ENCODE measurements at places on chromosomes 2 and 18. TPM values are rescaled to one million over a fixed set of nuclear protein-coding genes. Genes with fewer than 3 reads are reported as not detected.
A peak's percentile ranks its signal among the peaks of the same experiment; 100 is the strongest.

DNA sequence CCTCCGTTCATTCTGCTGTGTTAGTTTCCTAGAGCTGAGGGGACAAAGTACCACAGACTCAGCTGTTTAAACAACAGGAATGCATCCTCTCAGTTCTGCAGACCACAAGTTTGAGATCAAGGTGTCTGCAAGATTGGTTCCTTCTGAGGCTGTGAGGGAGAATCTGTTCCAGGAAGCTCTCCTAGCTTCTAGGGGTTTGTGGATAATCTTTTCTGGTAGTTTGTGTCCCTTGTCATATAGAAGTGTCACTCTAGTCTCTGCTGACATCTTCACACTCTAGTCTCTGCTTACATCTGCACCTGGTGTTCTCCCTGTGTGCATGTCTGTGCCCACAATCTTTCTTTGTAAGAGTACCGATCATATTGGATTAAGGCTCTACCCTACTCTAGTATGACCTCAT lies 581.8 kb downstream of the RNF144A start:
- no peak for DNase-seq

Gene SLC14A1
- polyA plus RNA-seq = not detected

DNA sequence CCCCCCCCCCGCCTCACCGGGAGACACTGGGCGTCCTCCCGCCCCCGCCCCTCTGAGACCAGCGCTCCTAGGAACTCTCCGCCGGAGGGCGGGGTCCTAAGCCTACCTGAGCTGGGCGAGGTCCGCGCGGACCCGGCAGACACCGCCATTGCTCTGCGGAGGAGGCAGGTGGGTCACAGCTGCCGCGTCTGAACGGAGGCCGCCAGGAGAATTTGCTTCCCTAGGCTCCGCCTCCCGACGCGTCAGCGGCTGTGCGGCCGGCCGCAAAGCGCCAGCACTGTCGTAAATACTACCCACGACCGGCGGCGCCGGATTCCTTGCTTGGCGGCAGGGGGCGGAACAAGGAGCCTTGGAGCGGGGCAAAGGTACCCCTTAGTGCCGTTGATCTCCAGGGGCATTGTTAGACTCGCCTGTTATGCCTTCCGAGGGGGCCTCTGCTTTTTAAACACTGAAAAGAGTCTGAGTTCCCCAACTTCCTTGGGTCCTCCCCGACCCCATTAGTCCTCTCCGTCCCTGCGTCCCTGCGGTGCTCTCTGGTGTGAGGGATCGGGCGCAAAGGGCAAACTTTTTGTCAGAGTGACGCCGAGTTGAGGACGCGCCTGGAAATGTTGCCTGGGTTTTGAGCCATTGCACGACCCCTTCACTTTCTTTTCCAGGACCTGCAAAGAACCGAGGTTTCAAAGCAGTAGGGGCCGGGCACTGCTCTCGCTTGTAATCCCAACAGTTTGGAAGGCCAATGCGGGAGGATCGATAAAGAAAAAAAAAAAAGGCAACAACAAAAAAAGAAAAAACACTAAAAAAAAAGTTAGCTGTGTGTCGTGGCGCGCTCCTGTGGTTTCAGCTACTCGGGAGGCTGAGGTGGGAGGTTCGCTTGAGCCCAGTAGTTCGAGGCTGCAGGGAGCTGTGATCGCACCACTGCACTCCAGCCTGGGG lies at the start of gene GGCX:
Gene GGCX (minus strand): TSS at position 214 of the 933 bp plus-strand sequence. CDS start 65 bp downstream, at position 149.
- DNase-seq = peak; percentile 73

- DNase-seq = no peak
Measured at GRCh38 chr2:207558079-207558491, 28.3 kb downstream of the CREB1 start.

DNA sequence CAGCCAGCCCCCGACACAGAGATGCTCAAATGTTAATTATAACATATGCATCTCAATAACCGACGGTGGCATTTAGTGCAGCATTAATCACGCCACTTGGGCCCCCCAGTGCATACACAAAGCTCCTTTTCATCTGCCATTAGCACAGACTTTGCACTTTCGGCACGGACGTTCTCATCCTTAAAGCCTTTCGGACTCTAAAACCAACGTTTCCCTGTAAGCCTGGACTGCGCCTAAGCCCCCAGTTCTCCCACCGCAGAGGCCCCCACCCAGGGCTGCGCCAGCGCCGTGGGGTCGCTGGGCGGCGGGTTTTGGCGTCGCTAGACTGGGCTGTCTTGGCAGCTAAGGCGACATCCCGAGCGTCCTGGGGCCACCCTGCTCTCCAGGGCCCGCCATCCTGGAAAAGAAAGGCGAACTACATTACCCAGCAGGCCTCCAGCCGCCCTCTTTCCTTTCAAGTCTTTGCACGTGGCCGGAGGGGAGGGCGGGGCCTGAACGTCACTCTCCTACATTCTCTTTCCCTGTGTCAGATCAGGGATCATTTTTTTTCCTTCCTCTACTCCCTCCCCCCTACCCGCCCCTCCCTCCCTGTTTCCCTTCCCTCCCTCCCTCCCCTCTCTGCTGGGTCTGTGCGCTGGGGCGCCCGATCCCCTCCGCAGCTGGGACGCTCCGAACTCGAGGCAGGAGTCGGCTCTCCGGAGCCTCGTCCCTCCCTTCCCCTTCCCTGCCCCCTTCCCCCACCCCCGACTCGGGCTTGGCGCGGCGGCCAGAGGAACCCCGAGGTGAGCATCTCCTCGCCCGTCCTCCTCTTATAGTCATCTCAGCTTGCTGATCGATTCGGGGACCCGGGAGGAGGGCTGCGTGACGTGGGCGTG lies at the start of gene CTIF:
Gene CTIF (plus strand): TSS at position 501 of the 875 bp plus-strand sequence. CDS start 80,535 bp downstream, outside the sequence.
- peak; percentile 12 for DNase-seq

Gene SF3B6
- 406 TPM for polyA plus RNA-seq

DNA sequence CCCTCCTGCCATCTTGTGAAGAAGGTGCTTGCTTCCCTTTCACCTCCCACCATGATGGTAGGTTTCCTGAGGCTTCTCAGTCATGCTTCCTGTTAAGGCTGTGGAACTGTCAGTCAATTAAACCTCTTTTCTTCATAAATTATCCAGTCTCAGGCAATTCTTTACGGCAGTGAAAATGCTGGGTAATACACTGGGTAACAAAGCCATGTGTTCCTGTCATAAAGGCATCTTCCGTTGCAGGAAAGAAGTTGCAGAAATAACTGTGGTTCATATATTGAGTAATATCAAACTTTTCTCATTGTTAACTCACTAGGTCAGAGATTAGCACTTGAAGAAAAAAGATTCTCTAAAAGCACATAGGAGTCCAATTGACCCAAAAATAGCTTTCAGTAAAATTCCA lies 163.9 kb upstream of the HNMT start:
- no peak for DNase-seq

- DNase-seq = no peak
Measured at GRCh38 chr2:239056611-239057010, 208.7 kb downstream of the TWIST2 start.

- DNase-seq = no peak
Measured at GRCh38 chr2:217661378-217661777, 341.4 kb downstream of the TNS1 start.

GRCh38 chr18:48123324-48123723 lies 192.9 kb upstream of the SMAD2 start:
- DNase-seq = no peak

GRCh38 chr2:47336259-47337238 lies 66.4 kb upstream of the MSH2 start:
- peak; percentile 55 for DNase-seq

- no peak for DNase-seq
Measured at GRCh38 chr2:198135481-198135934, 331.1 kb downstream of the PLCL1 start.

Gene DTYMK
- 217 TPM for polyA plus RNA-seq

GRCh38 chr2:45330637-45331409 lies 280.2 kb downstream of the SRBD1 start:
- no peak for DNase-seq

GRCh38 chr18:76847916-76848315 lies 25.6 kb downstream of the ZNF236 start:
- DNase-seq = no peak

Gene ZDBF2
- 2.7 TPM for polyA plus RNA-seq

GRCh38 chr18:8756571-8756970 lies 51.2 kb downstream of the MTCL1 start:
- DNase-seq = no peak

DNA sequence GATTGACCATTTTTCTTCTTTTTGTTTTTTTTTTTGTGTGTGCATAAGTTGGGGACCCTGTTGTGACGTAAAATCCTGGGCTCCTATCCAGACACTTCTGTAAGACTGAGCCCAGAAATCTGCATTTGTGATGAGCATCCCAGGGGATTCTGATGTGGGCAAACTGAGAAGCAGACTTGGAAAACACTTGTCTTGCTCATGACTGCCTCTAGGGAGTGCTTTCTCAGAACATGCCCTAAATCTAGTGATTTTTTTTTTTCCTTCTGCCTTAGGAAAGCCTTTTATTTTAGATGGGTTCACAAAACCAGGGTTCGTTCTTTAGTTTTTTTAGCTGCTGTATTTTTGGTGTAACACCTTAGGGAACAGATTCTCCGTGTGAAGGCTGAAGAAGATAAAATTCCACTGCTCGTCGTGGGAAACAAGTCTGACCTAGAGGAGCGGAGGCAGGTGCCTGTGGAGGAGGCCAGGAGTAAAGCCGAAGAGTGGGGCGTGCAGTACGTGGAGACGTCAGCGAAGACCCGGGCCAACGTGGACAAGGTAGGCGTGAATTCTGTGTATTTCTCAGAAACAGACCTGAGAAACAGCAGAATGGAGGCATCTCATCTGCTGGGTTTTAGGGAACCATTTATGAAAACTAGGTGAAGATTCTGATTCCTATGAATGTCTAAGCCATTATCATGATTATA lies 36.7 kb downstream of the RALB start:
- DNase-seq = no peak

- DNase-seq = no peak
Measured at GRCh38 chr2:120607506-120607905, 128.2 kb upstream of the GLI2 start.

GRCh38 chr2:229426464-229426863 lies 155.4 kb upstream of the PID1 start:
- no peak for DNase-seq

Gene WDR7
- 14.8 TPM for polyA plus RNA-seq

Gene CCL20
- polyA plus RNA-seq = 17.2 TPM

GRCh38 chr18:13501891-13502290 lies 224.5 kb downstream of the FAM210A start:
- peak; percentile 57 for DNase-seq

DNA sequence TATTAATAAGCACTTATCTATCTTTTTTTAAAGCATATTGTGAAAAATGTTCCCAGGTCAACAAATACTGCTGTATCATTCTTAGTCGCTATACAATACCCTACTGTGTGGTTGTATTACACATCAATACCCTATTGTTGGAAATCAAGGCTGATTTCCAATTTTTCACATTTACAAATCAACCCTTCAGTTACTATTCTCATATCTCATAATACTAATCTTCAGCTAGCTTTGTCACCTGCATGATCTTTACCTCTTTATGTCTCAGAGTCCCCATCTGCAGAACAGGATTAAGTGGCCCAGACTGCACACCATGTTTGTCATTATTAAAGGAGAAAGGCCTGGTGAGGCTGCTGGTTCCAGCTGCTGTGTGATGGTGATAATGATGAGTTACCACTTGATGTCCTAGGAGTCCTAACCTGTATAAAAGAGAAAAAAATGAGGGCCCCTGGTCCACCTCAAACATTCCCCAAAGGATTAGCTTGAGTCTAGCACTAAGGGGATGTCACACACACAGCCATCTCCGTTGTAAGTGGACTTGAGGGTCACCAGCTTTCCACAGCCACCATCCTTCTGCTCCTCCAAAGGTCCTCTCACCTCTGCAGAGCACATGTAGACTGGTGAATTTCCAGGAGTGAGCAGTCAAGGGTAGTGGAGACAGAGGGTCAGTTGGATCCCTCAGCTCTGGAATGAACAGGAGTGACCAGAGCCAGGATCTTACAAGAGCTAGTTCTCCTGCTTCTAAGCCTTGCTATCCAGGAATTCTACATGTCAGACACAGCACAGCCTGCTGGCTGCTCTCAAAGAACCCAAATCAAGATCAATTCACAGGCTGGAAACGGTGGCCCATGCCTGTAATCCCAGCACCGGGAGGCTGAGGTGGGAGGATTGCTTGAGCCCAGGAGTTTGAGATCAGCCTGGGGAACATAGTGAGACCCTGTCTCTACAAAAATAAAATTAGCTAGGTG lies 36.0 kb upstream of the BIN1 start:
- DNase-seq = no peak

Gene OTOS
- polyA plus RNA-seq = not detected

- no peak for DNase-seq
Measured at GRCh38 chr18:75167759-75168618, 41.0 kb downstream of the PTGR3 start.

GRCh38 chr2:235006461-235006860 lies 54.6 kb downstream of the SH3BP4 start:
- no peak for DNase-seq

- no peak for DNase-seq
Measured at GRCh38 chr2:48508461-48509124, 21.4 kb upstream of the STON1 start.

Gene CTDP1
- 10.7 TPM for polyA plus RNA-seq

- no peak for DNase-seq
Measured at GRCh38 chr2:232872826-232873225, 2.8 kb downstream of the SNORC start.

Measured in GM12878 (cell line).